Activated CD4-positive, alpha-beta T cell treated with anti-CD3 and anti-CD28 coated beads, Interleukin-2, amount 50 U/mL, for 1 hour (primary cell): ENCODE measurements at places on chromosomes 4 and X.

DNA sequence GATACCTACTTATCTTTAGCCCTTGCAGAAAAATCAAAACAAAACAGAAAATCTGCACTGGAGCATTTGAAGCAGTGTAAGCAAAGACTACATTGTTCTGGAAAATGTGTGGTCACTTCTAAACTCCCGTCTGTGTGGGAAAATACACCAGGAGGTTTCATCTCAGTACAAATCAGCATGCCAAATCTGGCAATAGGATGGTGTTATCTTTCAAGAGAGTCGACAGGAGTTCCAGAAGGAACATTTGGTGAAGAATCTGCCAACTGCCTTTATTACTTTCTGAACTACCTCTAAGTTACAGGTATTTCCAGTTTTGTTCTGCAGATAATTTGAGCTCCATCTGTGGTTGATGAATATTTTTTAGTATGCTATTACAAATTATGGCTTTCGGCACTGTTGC, 1348.0 kb downstream of the RAPGEF2 start:
- no peak for DNase-seq

- peak; percentile 96 for DNase-seq
Observed at GRCh38 chr4:189940178-189941004, at the start of gene FRG1. FRG1 (plus strand) TSS chr4:189940872; CDS start chr4:189941010, 138 bp downstream.

- no peak for DNase-seq
Observed at GRCh38 chrX:23732704-23733103, 10.4 kb downstream of the ACOT9 start.

DNA sequence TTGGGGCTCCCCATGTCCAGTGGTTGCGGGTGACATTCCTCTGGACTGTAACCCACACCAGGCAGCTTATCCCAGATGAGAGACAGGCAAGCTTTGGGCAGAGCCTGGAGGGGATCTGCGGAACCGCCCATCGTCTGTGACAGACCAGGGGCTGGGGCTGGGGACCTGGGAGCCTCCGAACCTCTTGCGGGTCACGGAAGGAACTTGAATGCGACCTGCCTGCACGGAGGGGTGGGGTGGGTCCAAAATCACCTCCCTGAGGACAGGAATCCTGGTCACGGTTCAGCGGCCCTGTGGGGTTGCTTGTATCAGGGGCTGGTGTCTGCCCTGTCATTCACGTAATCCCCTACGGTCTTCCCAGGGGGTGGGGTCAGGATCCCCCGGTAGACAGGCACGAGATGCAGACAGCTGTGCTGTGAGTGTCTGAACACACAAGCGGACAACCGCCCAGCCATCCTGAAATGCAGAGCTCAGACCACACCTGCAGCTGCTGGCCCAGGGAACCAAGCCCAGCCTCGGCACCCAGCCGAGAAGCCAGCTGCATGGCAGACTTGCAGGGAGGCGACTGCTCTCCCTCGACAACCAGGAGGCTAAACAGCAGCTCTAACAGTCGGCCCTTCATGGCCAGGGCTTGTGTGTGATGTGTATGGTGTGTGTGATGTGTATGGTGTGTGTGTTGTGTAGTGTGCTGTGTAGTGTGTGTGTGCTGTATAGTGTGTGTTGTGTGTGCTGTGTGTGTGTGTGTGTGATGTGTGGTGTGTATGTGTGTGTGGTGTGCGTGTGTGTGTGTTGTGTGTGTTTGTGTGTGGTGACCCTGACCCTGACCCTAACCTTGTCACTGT, 105.9 kb upstream of the ADRA2C start:
- no peak for DNase-seq
